ENCODE measurements at places on chromosomes 4 and X.
A peak's percentile ranks its signal among the peaks of the same experiment; 100 is the strongest.

GRCh38 chr4:81274460-81274859 lies 59.4 kb upstream of the PRKG2 start:
- no peak for DNase-seq

- no peak for DNase-seq
Observed at GRCh38 chr4:13137390-13137789, 346.8 kb downstream of the RAB28 start.

DNA sequence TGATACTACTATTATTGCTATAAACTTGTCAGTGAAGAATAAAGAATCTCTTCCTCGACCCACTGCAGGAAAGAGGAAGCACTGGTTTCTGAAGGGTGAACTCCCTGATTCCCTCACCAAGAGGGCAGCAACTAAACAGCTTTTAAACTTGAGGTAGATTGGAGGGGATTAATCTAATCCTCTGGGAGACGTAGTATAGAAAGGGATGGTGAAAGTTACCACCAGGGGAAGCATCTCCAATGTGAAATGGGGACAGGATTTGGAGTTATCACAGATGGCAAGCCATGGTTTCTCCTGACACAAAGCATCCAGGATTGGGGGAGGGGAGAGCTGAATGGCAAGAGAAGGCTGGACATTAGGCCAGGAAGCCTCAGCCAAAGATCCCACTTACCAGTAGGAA lies 62.7 kb upstream of the PTPN13 start:
- no peak for DNase-seq

GRCh38 chrX:65706041-65706828 lies 38.8 kb downstream of the MSN start:
- DNase-seq = peak; percentile 29

DNA sequence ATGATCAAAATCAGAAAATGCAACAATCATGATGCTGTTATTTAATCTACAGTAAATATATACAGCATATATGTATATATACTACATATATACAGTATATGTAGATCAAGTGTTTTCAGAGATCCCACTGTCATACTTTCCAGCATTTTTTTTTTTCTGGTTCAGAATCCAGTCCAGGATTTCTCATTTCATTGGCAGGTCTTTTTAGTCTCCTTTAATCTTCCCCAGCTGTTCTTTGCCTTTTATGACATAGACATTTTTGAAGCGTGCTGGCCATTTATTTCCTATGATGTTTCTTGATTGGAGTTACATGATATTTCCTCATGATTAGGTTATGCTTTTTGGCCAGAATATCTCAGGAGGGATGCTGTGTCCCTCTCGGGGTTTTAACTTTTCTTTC lies 92.0 kb upstream of the TLR2 start:
- no peak for DNase-seq

DNA sequence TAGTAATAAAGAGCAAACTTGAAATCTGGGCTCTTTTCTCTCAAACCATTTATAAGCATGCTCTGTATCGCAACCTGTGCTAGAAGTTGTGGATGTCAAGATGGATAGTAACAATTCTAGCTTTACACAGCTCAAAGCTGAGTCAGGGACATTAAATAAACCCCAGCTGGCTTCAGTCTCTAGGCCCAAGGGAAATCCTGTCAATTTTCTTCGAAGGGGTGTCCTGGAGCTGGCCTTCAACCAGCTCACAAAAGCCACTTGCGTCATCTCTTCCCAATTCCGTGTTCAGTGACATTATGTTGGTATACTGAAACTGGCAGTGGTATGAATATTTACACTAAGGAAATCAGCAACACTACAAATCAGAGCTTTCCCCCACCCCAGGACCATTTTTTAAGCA lies 89.8 kb upstream of the PRKG2 start:
- no peak for DNase-seq

DNA sequence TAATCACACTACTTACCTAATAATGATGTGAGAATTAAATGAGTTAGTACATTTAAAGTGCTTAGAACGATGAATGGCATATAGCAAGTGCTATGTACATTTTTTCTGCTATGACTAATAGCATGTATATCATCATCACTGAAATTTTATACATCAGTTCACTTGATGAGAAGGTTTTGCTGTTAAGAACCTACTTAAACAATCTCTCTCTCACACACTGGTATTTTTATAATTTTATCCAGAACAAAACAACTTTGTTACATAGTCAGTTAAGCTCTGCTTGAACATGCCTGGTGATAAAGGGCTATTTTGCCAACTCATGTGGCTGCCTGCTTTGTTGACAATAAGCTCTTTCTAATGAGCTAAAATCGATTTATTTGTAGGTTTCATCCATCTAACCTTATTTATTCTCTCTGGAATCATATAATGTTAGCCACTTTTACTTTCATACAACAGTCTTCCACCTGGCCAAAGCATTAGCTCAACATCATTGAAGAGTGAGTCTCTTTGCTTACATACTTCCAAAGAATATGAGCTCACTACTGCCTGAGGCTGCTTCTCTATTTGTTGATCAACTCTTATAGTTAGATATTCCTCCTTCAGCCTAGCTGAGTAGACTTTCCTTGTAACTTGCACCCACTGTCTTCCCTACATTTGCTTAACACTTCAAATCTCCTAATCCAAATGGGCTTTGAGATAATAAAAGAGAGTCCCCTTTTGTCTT lies 372.7 kb upstream of the BOD1L1 start:
- DNase-seq = no peak

- DNase-seq = no peak
Observed at GRCh38 chr4:27009539-27009938, 148.9 kb downstream of the STIM2 start.

- DNase-seq = no peak
Observed at GRCh38 chr4:73943555-73943954, 38.3 kb downstream of the PF4 start.

DNA sequence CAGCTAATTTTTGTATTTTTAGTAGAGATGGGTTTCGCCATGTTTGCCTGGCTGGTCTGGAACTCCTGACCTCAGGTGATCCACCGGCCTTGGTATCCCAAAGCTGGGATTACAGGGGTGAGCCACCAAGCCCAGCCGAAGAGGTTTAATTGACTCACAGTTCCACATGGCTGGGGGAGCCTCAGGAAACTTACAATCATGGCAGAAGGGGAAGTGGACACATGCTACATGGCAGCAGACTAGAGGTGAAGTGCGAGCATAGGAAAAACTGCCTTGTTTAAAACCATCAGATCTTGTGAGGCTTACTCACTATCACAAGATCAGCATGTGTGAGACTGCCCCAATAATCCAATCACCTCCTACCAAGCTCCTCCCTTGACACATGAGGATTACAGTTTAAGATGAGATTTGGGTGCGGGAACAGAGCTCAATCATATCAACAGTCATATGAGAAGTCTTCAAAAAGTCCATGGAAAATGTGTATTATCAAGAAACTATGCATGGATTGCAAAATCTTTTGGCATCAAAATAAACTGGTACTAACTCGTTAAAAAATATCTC lies 25.8 kb upstream of the RPL39 start:
- no peak for DNase-seq

DNA sequence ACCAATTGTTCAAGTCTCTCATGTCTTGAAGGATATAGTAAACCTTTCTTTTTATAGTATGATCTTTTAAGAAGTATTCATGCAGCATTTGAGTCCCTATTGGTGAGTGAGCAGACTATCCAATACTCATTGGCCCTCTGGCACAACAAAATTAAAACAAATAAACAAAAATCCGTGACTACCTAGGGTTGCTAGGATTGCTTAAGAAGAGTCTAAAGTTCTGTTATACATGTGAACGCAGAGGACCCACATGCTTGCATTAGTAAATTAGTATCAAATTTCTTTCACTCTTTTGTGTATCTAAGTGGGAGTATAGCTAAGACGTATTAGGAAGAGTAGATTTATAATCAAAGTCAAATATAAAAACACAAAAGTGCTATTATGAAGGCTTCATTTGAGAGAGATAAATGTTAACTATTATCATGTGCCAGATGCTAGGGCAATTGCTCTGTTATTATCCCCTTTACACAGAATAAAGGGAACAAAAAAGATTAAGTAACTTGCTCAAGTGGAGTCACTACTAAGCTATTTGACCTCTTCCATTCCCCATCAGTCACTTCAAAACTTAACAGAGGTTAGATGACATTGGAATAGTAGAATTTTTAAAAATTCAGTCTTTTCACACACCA lies 29.2 kb upstream of the LARP1B start:
- no peak for DNase-seq

DNA sequence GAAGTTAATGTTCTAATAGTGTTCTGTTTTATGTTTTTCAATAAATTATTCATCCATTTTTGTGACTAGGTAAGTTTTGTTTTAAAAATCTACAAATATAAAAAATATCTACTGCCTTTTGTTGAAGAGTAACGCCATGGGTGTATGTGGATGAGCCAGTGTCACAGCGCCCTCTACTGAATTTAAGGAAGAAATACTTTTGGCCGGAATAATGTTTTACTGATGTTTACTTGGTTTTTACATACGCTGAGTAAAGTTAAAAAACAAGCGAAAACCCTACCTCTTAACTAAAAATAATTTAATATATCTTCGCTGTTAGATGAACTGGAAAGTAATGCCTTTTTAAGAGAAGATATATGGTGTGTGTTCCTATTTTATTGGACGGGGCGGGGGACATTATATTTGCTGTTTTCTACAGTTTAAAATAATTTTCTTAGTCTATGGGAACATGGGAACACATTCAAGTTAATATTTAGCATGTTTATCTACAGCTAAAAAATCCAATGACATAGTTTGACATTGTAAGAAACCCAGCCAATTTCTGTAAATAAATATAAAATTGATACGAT lies 86.1 kb downstream of the CPE start:
- DNase-seq = no peak

GRCh38 chr4:11158971-11159370 lies 269.7 kb downstream of the HS3ST1 start:
- no peak for DNase-seq

- peak; percentile 78 for DNase-seq
Observed at GRCh38 chr4:123830930-123831329, 434.3 kb downstream of the SPRY1 start.

DNA sequence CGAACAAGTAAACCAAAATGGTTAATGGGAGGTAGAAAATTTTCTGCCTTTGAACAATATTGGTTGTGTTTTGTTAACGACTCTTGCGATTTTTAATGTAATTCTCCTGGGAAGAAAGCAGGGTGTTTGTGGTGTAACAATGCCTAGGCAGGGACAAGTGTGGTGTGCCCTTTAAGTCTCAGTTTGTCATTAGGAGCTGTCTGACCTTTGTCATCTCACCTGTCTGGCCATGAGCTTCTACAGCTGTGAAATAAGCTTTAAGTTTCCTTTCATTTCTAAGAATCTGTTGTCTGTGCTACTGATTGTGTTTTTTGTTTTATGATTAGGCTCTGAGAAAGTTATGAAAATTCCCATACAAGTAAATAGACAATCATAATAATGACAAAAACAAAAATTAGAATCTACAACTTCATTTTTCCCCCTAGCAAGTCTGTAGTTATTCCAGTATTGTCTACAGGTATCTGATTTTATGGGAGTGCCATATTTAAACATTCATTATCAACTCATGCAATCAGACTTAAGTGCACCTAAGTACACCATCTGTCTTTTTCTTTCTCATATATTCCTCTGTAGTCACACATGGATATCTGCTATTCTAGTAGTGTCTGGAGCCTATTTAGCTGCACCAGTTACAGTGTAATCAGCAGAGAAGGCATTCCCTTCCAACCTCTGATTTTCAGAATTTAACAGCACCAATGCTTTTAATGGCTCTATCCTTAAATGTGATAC lies 203.5 kb downstream of the PPARGC1A start:
- DNase-seq = no peak

GRCh38 chr4:117777721-117778120 lies 256.6 kb upstream of the NDST3 start:
- no peak for DNase-seq

DNA sequence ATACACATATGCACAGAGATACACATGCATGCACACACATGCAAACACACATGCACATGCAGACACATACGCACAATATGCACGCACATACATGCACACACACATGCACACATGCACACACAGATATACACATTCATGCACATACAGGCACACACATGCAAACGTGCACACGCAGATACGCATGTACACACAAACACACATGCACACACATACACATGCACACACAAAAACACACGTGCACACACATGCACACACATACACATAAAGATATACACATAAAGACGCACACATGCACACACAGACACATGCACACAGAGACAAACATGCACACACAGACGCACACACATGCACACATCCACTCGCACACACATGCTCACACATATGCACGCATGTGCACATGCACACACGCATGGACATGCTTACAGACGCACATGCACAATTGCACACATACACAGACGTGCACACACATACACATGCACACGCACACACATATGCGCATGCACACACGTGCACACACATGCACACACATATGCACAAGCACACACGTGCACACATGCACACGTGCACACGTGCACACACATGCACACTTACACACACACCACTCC lies 145.2 kb downstream of the ADRA2C start:
- no peak for DNase-seq

- DNase-seq = no peak
Observed at GRCh38 chr4:180512801-180513475, 1730.3 kb upstream of the TENM3 start.

DNA sequence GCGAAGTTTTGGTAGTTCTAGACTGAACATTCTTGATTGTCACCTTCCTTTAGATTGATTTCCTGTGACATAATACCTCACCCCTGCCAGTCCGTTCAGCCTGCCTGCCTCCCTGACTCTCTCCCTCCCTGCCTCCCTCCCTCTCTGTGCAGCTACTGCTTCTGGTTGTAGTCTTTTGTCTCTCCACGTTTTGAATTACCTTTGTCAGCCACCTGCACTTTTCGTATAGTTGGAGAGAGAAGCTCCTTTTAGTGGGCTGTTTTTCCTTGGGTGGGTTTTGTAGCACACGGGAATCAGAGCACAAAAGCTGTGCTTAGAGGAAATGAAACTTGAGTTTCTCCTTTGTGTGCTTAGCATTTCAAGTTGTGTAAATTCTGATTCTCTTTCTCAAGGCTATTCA lies 32.6 kb upstream of the MSMO1 start:
- no peak for DNase-seq

DNA sequence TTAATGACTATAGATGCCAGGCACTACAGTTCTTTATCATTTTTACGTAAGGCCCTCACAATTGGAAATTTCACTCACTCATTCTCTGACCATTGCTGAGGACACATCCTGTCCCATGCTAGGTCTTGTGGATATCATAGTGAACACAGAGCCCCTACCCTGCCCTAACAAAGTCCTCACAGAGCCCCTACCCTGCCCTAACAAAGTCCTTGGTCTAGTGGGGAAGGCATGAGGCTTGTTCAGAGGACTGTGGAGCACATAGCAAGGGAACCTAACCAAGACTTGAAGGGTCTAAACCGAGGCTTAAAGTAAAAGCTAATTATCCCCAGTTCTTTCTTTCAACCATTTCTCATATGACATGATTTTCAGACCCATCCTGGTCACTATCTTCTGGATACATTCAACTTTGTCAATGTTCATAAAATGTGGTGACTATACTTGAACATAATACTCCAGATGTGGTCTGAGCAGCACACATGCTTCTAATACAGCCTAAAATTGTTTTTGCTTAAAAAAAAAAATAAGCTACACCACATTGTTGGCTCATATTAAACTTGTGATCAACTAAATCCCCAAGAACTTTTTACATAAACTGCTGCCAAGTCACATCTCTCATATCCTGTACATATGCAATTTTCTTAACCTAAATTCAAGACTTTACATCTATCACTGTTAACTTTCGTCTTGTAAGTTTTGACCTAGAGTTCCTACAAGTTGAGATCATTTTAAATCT lies 77.0 kb downstream of the GPC3 start:
- DNase-seq = no peak

GRCh38 chr4:180766045-180766444 lies 1477.2 kb upstream of the TENM3 start:
- no peak for DNase-seq

GRCh38 chr4:158605393-158605792 lies 66.3 kb downstream of the C4orf46 start:
- DNase-seq = no peak

Measured in right hindlimb (tissue), 1 donor.